ENCODE measurements at places on chromosomes 1 and 21. TPM values are rescaled to one million over a fixed set of nuclear protein-coding genes. Genes with fewer than 3 reads are reported as not detected.
A peak's percentile ranks its signal among the peaks of the same experiment; 100 is the strongest.

DNA sequence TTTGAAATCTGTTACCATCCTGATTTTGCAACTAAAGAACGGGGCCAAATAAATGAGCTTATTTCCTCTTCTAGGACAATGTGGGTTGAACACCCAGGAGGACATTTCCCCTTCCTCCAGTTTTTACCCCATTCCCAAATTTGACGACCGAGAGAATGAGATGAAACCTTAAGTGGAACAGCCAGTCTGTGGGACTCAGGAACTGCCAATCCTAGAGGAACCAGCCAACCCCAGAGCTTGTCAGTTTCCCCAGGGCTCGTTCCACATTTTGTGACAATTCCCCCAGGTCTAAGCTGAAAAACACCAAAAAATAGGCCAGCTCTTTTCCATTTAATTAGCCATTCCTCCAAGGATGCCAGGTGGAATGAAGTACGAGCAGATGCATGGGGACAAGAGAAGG, 21.3 kb upstream of the MAPKAPK2 start:
- peaks cover 29% of the 10 kb centered on the region for H3K27me3 ChIP-seq
- H3K4me3 ChIP-seq = no peak overlapping the region
- H3K4me1 ChIP-seq = peaks cover 21% of the 10 kb centered on the region
- H3K27ac ChIP-seq = no peak overlapping the region
- H3K36me3 ChIP-seq = no peaks in the 10 kb centered on the region

- peaks cover 26% of the 10 kb centered on the region for H3K4me1 ChIP-seq
- H3K36me3 ChIP-seq = peaks cover 57% of the 10 kb centered on the region
- no peak for DNase-seq
- H3K27ac ChIP-seq = no peak overlapping the region
- H3K27me3 ChIP-seq = no peaks in the 10 kb centered on the region
Observed at GRCh38 chr1:88799491-88799890, 91.9 kb downstream of the GTF2B start.

DNA sequence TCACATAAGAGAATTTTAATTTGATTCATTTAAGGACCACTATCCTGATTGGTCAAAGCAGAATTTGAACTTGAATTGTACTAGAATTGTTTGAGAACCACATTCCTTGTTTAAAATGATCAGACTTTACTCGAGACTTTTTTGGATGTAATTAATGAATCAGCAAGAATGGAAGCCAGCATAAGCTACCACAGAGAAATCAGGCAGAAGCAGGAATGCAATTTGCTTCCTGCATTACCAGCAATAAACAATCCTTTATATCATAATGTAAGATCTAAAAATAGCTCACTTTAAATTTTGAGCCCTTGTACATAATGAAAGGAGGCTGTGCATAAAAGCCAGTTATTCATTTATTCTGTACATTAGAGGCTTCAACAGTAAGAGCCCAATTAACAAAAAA, 119.8 kb upstream of the BACE2 start:
- no peak overlapping the region for H3K27ac ChIP-seq
- no peak overlapping the region for H3K4me3 ChIP-seq
- H3K27me3 ChIP-seq = peaks cover 6% of the 10 kb centered on the region

Gene S100A7A
- total RNA-seq = not detected

Gene ETV3L
- not detected for total RNA-seq

DNA sequence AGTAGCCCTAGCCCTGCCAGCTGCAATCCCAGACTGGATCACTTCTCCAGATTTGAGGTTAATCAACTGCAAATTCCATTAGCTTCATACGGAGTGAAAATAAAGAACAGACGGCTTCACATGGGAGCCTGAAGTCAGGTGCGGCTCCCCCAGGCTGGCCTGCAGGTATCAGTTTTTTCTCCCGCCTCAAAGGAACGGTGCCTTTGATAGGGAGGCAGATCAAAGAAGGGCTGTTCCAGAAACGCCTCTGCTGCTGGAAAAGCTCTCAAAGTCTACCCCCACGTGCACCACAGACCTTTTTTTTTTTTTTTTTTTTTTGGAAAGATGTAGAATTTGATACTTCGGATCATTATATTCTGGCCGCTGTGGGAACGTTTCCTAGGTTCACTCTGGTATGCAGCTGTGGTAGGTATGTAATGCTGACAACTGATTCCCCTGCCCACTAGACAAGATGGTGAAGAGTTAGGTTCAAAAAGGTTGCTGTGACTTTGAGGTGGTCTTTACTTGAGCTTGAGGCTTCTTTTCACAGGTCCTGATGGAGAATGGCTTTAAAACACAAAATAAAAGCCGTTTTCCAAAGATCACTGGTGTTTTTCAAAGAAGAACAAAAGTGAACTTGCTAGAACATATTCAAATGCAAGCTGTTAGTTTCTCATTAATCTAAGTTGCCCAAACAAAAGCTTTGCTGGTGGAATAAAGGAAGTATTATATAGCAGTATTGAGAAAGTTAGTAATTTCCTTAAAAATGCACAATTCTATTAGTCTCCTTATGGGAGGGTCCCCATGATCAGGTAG, 189.0 kb upstream of the NFIA start:
- no peaks in the 10 kb centered on the region for H3K4me1 ChIP-seq
- H3K27me3 ChIP-seq = peaks cover 6% of the 10 kb centered on the region
- no peak overlapping the region for H3K4me3 ChIP-seq
- no peak overlapping the region for H3K27ac ChIP-seq
- no peak for DNase-seq

Gene GUCA2B
- total RNA-seq = not detected

- DNase-seq = peak; percentile 7
- peak overlapping the region; percentile 62 for H3K27ac ChIP-seq
- H3K4me1 ChIP-seq = peaks cover 20% of the 10 kb centered on the region
- peaks cover 25% of the 10 kb centered on the region for H3K27me3 ChIP-seq
Observed at GRCh38 chr1:64745181-64745985, 508 bp downstream of the RAVER2 start.

Gene C1orf210
- not detected for total RNA-seq

Gene MIXL1
- not detected for total RNA-seq

DNA sequence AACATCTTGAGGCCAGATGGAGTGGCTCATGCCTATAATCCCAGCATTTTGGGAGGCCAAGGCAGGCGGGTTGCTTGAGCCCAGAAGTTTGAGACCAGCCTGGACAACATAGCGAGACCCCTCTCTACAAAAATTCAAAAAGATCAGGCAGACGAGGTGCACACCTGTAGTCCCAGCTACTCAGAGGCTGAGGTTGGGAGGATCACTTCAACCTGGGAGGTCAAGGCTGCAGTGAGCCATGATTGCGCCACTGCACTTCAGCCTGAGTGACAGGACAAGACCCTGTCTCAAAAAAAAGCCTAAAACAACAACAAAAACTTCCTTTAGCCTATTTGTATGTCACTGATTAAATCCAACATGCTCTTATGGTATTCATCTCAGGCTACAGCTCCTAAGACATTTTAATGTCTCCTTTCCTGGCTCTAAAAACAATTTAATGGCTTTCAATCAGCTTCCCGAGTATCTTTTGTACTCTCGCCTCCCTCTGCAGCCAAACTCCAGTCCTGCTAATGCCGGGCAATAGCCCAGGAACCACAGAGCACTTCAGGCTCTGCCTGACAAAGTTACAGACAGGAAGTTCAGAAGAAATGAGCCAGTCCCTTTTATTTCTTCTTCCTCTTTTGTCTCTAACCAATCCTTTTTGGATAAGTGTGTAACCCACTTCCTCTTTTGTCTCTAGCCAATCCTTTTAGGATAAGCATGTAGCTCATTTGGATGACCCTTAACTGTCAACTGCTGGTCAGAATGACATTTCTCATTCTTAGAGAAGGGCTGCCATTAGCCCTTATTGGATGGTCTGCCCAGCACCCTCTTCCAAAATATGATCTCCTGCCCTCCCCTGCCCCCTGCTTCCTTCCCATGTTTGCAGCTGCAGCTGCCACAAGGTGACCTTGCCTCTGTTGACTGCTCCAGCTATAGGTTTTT, 6.6 kb upstream of the DOP1B start:
- H3K4me3 ChIP-seq = peak overlapping the region; percentile 31
- peak overlapping the region; percentile 88 for H3K27ac ChIP-seq
- H3K4me1 ChIP-seq = peaks cover 58% of the 10 kb centered on the region
- no peak for DNase-seq
- no peaks in the 10 kb centered on the region for H3K27me3 ChIP-seq

DNA sequence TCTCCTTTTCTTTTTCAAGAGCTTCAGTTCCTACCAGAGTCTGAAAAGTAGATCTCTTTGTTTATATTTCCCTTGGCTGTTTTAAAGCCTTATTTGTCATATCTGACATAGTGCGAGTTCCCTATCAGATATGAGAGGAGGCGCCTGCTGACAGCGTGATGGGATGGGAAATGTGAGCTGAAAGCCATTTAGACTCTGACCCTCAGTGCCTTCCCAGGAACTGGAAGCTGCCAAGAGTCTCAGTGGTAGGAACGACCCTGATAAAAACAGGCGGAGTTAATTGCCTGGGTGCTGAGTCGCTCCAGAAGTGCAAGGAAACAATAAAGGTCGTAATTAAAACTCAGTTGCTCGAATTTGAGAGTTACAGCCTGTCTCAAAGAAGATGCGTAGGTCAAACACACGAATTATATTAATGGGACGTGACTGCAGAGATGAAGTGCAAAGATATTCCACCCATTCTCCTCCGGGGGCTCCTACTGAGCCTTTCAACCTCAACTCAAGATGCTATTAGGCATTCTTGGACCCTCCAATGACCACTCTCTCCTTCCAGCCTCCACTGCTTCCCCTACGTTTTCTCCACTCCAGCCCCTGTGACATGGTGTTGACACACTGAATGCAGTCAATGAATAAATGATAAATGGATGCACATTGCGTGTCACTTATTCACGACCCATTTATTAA, 84.6 kb downstream of the KAZN start:
- no peak overlapping the region for H3K27ac ChIP-seq
- H3K36me3 ChIP-seq = no peaks in the 10 kb centered on the region
- no peaks in the 10 kb centered on the region for H3K27me3 ChIP-seq
- no peak overlapping the region for H3K4me3 ChIP-seq
- no peaks in the 10 kb centered on the region for H3K4me1 ChIP-seq

- H3K36me3 ChIP-seq = no peaks in the 10 kb centered on the region
- DNase-seq = no peak
- H3K4me3 ChIP-seq = no peak overlapping the region
- H3K4me1 ChIP-seq = peaks cover 11% of the 10 kb centered on the region
- H3K27me3 ChIP-seq = no peaks in the 10 kb centered on the region
Observed at GRCh38 chr1:247294282-247294681, 37.4 kb downstream of the ZNF496 start.

DNA sequence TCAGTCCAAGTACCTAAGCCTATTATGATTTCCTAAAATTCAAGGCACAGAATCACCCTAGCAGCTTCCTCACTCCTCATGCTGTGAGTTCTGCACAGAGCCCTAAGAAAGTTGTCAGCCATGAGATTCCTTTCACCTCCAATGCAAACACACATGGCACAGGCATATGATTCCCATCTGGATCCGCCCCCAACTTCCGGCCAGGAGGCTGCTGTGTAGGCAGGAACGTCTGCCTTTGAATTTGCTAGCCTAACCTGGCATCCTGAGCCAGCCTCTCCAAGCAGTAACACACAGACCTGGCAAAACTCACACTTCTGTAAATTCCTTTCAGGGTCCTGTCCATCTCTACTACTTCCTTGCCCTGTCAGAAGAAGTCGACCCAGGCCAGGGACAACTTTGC, 521.1 kb upstream of the BEND5 start:
- DNase-seq = no peak
- H3K36me3 ChIP-seq = no peaks in the 10 kb centered on the region
- no peaks in the 10 kb centered on the region for H3K4me1 ChIP-seq
- no peaks in the 10 kb centered on the region for H3K27me3 ChIP-seq

GRCh38 chr1:110627764-110628163, 21.6 kb upstream of the KCNA2 start:
- peaks cover 39% of the 10 kb centered on the region for H3K36me3 ChIP-seq
- peaks cover 39% of the 10 kb centered on the region for H3K4me1 ChIP-seq
- no peaks in the 10 kb centered on the region for H3K27me3 ChIP-seq
- no peak overlapping the region for H3K27ac ChIP-seq
- no peak for DNase-seq

Gene MTARC1
- not detected for total RNA-seq

Gene FTCD
- not detected for total RNA-seq

GRCh38 chr1:184909019-184909418, 65.3 kb downstream of the NIBAN1 start:
- no peak for DNase-seq
- H3K27ac ChIP-seq = no peak overlapping the region
- peaks cover 11% of the 10 kb centered on the region for H3K36me3 ChIP-seq
- no peaks in the 10 kb centered on the region for H3K27me3 ChIP-seq
- no peak overlapping the region for H3K4me3 ChIP-seq

DNA sequence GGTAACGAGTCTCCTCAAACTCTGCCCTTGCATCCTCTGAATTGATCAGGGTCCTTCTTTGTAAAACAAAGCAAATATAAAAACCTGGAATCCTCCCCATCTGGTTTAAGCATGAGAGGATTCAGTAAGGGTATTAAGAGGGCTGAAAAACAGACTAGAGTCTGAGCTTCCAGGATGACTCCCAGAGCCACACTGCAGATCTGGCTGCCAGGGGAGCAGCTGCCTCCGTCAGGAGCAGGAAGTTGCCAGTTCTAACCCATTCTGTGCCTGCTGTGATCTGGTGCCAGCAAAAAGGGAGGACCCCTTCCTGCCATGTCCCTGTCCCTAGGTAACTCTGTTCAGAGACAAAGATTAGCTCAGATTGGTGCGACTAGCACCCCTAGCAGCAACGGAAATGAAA, 27.5 kb downstream of the SERTAD4 start:
- no peak overlapping the region for H3K4me3 ChIP-seq
- no peaks in the 10 kb centered on the region for H3K36me3 ChIP-seq
- H3K4me1 ChIP-seq = no peaks in the 10 kb centered on the region
- peaks cover 10% of the 10 kb centered on the region for H3K27me3 ChIP-seq

DNA sequence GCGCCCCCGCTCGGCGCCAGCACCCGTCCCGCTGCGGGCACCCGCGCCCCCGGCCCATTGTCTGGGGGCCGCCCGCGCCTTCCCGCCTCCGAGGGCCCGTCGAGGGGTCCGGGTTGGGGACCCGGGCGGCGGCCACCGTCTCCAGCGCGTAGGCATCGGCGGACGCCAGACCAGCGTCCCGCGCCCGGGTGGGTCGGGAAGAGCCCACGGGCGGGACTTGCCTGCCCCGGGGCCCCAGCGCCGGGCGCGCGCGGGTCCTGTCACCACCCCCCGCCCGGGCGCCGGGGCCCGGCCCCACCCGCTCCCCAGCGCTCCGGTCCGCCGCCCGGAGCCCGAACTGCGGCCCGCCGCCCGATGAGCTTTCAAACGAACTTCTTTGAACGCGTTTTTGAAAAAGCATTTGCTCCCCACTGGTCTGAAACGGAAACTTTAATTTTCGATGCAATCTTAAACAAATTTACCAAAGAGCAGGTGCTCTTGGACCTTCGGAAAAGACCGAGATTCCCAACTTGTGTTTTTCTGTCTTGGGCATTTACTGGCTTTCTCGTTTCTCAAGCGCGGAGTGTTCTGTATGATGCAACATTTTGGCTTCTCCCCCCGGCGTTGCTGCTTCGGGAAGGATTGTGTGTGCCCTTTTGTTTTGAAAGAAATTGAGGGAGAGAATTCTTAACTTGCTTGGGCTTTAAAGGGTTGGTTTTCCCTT, 615 bp downstream of the CLIC4 start:
- H3K27me3 ChIP-seq = peaks cover 21% of the 10 kb centered on the region
- peak overlapping the region; percentile 84 for H3K4me3 ChIP-seq

Gene PIGR
- not detected for total RNA-seq

- no peaks in the 10 kb centered on the region for H3K27me3 ChIP-seq
- peaks cover 70% of the 10 kb centered on the region for H3K4me1 ChIP-seq
- no peak overlapping the region for H3K27ac ChIP-seq
- H3K36me3 ChIP-seq = peaks cover 68% of the 10 kb centered on the region
- H3K4me3 ChIP-seq = no peak overlapping the region
Observed at GRCh38 chr1:228400692-228401454, 5.8 kb downstream of the TRIM11 start.

GRCh38 chr1:115129071-115129640, 39.9 kb upstream of the TSPAN2 start:
- H3K36me3 ChIP-seq = peaks cover 2% of the 10 kb centered on the region
- H3K27ac ChIP-seq = no peak overlapping the region
- peaks cover 9% of the 10 kb centered on the region for H3K27me3 ChIP-seq
- no peak overlapping the region for H3K4me3 ChIP-seq
- DNase-seq = no peak
